ENCODE measurements at places on chromosomes 1 and 21. TPM values are rescaled to one million over a fixed set of nuclear protein-coding genes. Genes with fewer than 3 reads are reported as not detected.
A peak's percentile ranks its signal among the peaks of the same experiment; 100 is the strongest.

- no peak for DNase-seq
These were observed 14.1 kb upstream of the ZRANB2 start for GRCh38 chr1:71094913-71095312.

Gene AMIGO1
- total RNA-seq, result 1.1 TPM

Gene WNT9A
- 3.2 TPM for total RNA-seq

Gene KCNA3
- 0.59 TPM for total RNA-seq

DNA sequence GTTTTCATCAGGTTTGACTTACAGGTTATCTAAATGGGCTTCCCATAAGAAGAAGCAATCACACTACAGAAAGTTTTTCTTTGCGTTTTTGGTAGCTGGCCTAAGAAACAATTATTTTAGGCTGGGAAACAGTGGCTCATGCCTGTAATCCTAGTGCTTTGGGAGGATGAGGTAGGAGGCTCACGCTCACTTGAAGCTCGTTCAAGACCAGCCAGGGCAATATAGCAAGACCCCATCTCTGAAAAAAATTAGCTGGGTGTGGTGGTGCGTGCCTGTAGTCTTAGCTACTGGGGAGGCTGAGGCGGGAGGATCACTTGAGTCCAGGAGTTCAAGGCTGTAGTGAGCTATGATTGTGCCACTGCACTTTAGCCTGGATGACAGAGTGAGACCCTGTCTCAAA lies 1.6 kb upstream of the REN start:
- DNase-seq, result no peak

DNA sequence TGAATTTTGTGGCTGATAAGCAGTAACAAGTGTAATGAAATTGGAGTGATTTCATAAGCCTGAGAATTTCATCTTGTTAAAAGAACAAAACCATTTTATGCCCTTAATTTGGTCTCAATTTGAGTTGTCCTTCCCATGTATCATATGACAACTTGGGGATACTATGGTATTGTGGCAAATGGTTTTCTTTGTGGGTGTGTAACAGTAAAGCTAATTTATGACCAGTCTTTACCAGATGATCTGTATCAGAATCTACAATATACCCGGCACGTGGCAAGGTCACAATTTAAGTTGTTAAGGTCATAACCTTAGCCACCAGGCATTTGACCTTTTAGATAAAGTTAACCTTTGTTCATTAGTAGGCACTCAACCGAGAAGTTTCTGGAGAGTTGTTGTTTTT lies 9.1 kb downstream of the NFIA start:
- no peak for DNase-seq

DNA sequence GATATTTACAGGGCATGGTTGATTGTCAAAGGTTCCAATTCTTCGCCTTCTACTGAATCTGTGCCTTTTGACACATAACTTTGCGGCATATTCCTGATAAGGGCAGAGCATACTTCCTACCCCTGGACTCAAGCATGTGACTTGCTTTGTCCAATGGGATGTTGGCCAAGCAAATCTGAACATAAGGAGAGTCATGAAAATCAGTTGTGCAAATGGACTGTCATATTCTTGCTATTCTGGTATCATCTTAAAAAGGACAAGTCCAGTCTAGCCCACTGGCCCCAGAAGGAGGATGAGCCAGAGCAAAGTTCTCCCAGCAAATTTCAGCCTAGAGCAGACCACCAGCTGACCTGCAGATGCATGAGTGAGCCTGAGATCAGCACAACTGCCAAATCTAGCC lies 41.0 kb upstream of the MUTYH start:
- no peak for DNase-seq

GRCh38 chr1:2018217-2019171 lies 651 bp upstream of the GABRD start:
- peak; percentile 85 for DNase-seq

DNA sequence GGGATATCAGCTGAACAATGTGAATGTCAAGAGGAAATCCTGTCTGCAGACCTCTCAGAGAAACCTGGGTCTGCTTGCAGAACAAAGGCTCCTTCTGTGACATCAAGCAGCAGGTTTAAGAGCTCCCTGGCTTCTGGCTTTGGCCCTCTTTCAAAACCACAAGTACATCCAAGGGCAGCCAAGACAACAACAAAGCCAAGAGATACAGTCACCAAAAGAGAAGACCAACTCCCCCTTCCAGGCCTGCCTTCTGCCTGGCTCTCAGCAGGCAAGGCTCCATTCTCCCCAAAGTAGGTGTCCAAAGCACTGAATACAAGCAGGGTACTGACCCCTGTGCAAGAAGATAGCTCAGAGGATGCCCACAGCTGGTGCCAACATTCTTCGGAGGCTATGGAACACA lies 11.5 kb downstream of the BCAR3 start:
- no peak for DNase-seq

DNA sequence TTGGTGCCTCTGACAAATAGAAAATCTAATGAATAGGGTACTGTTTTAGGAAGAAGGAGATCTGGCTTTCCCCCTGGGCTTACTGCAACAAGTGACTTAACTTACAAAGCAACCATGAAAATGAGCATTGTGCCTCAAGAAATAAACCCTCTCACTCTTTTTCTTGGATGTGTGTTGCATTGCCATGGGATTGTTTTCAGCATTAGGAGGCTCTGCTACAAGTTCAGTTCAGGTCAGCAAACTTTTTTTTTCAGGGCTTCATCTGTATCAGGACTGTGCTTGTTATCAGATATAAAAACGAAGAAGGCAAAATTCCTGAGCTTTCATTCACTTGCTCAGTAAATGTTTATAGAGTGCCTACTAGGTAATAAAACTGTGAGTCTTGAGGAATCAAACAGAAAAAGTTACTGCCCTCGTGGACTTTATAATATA lies 37.8 kb upstream of the DOCK7 start:
- DNase-seq, result no peak

- DNase-seq, result no peak
These were observed 42.5 kb upstream of the DISC1 start for GRCh38 chr1:231584117-231584516.

DNA sequence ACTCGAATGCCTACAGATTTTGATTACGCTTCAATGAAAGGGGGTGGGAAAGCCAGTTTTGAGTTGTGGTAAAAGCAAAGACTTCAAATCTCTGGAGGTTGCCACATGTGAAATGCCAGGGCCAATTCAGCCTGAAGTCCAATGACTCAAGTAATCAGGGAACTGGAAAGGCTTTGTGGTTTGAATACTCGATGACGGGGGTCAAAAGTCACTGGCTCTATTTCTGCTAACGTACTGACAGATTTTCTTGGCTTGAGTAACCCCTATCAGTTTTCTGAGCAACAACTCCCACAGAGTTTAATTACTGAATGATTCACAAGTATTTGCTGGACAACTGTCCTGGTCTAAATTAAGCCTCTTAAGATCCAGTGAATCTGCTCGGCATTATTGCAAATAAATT lies 152.2 kb downstream of the SIPA1L2 start:
- no peak for DNase-seq

Gene CYP2J2
- 0.52 TPM for total RNA-seq

- no peak for DNase-seq
These were observed 178.7 kb upstream of the DPYD start for GRCh38 chr1:98099501-98099900.

DNA sequence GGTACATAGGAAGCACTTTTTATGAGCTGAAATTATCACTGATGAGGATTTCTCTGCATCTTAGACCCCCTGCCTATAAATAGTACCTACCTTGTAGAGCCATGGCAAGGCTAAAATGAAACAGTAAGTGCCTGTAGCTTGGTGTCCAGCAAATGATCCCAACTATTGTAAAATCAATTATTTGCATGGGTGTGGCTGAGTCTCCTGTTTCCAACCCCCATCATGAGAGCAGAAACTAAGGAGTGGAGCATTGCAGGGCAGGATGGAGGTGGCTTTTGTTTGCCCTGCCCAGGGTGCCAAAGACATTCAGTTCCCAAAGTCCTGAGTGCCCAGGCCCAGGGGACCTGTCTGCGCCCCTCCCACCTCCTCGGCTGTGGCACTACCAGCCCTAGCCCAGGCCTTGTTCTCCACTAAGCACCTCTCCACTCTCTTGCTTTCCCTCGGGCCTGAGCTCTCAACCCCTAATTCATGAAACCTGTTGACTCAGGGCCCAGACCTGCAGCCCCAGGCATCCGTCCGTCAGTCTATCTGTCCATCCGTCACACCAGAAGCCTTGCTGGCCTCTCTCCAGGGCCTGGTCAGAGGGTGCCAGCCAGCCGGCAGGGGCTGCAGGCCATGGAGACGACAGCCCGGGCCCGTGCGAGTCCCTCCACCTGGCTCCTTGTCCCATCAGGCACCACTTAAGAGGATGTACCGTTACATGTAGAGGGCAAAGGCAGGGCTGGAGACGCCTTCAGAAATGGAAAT lies 39.6 kb downstream of the PAX7 start:
- no peak for DNase-seq

DNA sequence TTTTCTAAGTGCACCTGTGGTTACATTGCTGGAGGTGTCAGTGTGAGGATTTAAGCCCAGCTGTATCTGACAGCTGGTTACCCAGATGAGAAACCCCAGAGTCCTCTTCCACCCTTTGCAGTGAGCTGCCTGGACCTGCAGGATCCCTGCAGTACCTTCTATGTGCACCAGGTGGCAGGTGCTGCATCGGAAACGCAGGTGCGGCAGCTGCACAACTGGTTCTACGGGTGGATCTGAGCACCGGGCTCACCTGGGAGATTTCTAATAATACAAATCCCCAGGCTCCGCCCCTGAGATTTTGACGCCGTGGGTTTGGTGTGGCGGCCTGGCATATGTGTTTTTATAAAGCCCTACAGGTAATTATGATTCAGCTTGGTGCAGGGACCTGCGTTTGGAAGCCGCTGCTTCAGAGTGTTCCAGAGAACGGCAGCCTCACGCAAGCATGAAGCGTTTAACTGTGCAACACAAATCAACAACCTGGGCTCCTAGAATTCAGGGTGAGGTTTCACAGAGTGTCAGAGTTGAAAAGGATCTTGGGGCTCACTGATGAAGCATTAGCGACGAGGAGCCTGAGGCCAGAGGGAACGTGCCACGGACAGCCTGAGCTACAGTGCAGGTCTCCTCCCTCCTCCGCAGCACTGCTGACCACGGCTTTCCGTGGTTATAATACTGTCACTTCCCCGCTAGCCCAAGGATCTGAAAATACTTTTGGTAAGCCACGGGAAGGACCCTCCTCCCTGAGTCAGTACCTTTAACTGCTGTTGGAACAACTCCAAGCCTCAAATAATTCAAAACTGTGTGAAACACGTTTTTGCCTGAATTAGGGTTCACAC lies 96.7 kb upstream of the TRABD2B start:
- peak; percentile 90 for DNase-seq

DNA sequence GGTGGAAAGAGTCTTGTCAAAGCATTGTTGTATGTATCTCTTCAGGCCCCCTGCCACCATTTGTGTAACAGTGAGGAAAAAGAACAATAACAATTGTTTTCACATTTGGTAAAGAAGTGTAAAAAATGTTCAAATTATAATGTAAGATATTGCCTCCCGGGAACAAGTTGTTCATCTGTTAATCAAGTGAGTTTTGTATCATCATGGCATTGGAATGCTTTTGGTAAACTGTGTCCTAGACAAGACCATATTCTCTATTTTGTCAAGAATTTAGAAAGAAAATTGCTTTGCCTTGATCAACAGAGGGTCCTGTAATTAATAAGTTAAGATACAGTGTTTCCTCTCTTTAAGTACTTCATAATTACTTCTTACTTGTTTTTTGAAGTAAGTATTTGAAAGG lies 692.0 kb upstream of the NR5A2 start:
- no peak for DNase-seq

GRCh38 chr1:145926686-145927062 lies 610 bp downstream of the RBM8A start:
- no peak for DNase-seq

DNA sequence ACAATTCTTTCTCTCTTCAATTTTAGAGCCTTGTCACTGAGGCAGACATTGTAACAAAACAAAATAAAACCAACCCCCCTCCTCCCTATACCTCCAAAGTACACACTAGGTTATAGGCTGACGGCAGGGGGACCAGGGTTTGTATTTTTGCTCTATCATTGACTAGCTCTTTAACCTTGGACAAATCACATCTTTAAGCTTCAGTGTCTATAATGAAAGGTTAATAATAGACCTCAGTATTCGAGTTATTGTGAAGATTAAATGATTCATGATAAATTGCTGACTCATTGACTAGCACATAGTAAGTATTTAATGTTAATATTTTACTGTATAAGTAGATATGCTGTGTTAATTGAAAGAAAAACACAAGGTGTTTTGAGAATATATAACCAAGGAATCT lies 1267.6 kb upstream of the ADGRL2 start:
- DNase-seq, result no peak

Gene LRRN2
- 20.6 TPM for total RNA-seq

- no peak for DNase-seq
These were observed 80.9 kb upstream of the BACH1 start for GRCh38 chr21:29217818-29218291.

DNA sequence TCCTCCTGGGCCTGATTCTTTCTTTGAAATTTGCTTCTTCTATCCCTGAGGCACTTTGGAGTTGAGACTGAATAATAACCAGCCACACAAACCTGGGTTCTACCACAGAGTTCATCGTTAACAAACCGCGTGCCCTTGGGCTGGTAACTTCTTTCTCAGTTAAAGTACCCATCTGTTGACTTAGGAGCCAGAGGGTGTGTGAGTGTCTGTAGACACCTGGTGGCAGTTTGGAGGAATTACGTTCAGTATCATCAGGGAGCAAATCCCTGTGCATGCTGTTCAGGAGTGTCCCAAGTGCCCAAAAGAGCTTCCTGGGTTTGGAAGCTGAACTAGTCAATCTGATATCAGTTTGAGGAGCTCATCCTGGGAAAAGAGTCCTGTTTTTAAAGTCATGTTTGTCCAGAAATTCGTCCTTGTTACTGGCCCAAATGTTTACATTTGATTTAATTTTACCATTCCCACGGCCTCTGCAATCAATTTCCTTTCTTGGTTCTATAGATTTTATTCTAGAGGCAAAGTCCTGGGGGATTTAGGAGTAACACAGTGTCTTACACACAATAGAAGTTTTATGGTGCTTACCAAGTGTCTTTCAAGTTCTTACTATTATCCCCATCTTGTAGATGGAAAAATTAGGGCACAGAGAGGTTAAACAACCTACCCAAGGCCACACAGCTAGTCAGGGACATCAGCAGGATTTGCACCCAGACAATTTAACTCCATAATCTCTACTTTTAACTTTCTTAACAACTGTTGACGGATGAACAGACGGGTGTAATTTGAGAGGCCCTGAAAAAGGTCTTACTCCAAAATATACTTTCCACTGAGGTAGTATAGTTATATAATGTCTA lies 26.7 kb upstream of the RPTN start:
- DNase-seq, result peak; percentile 50

DNA sequence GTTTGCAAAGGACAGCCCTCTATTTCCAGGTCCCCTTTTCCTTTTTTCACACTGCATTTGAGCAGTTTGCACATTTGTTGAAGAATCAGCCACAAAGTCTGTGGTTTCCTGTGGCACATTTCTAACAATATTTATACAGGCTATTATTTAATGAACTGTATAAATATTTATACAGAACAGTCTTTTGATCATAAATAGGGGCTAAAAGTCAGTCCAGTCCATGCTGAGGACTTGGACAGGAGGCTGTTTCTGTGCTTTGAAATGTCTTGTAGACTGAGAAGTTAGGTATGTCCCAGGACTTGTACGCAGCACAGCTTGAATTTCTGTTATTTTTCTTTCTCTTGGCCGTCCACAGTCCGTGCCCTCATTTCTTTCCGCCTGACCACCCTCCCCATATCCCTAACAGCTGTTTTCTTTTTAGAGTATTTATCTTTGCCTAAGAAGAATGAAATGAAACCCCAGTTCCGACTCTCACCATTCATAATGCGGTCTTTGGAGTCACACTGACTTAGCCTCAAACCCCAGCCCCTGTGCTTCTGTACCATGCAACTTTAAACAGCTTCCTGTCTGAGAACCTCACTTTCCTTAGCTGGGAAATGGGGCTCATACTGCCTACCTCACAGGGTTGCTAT lies 19.7 kb downstream of the FGGY start:
- no peak for DNase-seq

- DNase-seq, result no peak
These were observed 179.2 kb downstream of the BACH1 start for GRCh38 chr21:29477941-29478340.

Gene TINAGL1
- 14.2 TPM for total RNA-seq

Measured in H7 (cell line).